Cardiac muscle cell (in vitro differentiated cells and primary cell): ENCODE measurements at places on chromosomes 4 and X. TPM values are rescaled to one million over a fixed set of nuclear protein-coding genes. Genes with fewer than 3 reads are reported as not detected.

DNA sequence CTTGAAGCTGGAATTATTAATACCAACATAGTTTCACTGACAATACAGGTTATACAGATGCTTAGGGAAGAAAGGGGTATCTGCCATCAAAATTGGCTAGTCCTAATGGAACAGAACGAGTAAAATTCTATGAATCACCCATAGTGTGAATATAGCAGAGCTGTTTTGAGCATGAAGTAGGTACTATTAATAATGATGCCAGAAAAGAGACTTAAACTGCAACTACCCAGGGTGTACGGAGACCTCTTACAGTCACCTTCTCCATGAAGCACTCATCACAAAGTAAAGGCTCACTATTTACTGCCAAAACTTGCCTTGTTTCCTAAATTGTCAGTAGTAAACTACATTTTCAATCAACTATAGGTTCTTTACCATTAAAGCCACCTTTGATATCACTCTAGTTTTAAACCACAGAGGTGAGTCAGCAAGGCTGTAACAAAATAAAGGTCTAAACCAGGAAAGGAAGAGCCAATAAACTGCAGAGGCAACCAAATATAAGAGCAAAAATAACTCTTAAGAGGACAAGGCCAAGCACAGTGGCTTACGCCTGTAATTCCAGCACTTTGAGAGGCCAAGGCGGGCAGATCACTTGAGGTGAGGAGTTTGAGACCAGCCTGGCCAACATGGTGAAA is 114.4 kb downstream of the FRYL start:
- no peaks in the 10 kb centered on the region for H3K27me3 ChIP-seq
- no peak overlapping the region for H3K4me3 ChIP-seq
- no peak for DNase-seq

GRCh38 chr4:6229671-6230501 is 29.5 kb upstream of the JAKMIP1 start:
- H3K27ac ChIP-seq, result no peak overlapping the region
- no peaks in the 10 kb centered on the region for H3K27me3 ChIP-seq
- no peaks in the 10 kb centered on the region for H3K4me1 ChIP-seq
- no peaks in the 10 kb centered on the region for H3K36me3 ChIP-seq

PALLD gene
- total RNA-seq, result 131 and 178 TPM in 2 replicates

DNA sequence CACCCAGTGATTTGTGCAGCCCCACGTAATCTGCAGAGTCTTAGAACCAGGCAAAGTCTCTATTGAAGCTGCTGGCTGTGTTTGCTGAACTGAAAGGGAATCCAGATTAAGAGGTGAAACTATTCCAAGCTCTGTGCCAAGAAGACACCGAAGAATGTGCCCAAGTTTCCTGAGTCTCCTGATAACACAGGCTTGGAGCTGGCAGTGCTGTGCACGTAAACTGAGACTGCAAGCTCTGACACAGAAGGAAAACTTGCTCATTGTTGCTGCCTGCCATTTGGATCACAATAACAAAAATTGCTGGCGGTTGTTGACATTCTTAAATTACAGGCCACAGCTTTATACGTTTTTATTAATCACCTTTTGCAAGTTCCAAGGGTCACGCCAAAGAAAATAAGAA is 60.2 kb upstream of the VCX3B start:
- H3K4me1 ChIP-seq, result peaks cover 8% of the 10 kb centered on the region
- H3K36me3 ChIP-seq, result no peaks in the 10 kb centered on the region
- no peak overlapping the region for H3K4me3 ChIP-seq
- peak; percentile 60 for DNase-seq
- H3K27ac ChIP-seq, result peak overlapping the region; percentile 44

STARD8 gene
- total RNA-seq, result 1.9 TPM in 2 replicates

RAB9B gene
- 3.4 and 5.8 TPM in 2 replicates for total RNA-seq

DNA sequence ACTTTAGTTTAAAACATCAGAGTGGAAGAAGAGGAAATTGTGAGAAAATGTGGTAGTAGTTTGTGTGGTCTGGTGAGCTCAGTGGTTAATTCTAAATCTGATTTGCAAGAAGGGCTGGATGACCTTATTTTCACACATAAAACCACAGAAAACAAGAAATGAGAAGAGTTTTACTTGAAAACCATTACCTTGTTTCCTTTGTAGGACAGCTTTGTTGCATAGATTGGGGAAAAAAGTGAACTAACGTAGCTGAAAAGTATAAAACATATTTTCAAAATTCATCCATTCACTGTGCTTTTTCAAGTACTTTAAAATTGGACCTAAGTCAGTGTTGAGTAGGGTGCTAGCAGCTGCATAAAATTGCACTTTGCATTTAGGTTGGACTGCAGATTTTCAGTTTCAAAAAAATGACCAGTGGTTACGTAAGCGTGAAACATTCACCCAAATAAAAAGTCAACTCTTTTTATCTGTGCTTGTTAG is 211.3 kb downstream of the ARHGAP10 start:
- H3K4me1 ChIP-seq, result no peaks in the 10 kb centered on the region
- no peaks in the 10 kb centered on the region for H3K36me3 ChIP-seq
- no peaks in the 10 kb centered on the region for H3K27me3 ChIP-seq

PITX2 gene
- 1.5 and 4.7 TPM in 2 replicates for total RNA-seq

AWAT2 gene
- not detected in 2 replicates for total RNA-seq

CSAG2 gene
- total RNA-seq, result not detected in 2 replicates

- H3K27me3 ChIP-seq, result peaks cover 77% of the 10 kb centered on the region
- DNase-seq, result peak; percentile 33
- no peak overlapping the region for H3K27ac ChIP-seq
- H3K4me3 ChIP-seq, result peak overlapping the region; percentile 62
- no peaks in the 10 kb centered on the region for H3K4me1 ChIP-seq
- H3K36me3 ChIP-seq, result no peaks in the 10 kb centered on the region
Measured at GRCh38 chr4:54659313-54659712, 1.6 kb downstream of the KIT start.

DNA sequence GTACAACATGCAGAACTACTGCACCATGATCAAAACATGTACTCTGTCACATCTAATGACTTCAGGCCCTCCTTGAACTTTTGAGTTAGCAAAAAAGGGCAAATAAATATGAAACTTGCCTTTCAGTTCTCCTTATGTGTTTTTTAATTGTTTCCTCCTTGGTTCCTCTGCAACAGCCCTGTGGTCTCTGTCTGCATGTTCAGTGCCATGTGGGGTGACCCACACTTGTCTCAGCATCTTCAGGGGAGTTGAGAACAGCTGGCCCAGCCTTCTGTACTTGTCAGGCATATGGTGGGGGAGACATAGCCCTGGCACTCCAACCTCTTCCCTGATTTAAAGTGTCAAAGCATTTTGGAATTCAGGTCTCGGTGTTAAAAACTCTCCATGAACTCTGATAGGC is 188.0 kb upstream of the PGRMC2 start:
- H3K36me3 ChIP-seq, result no peaks in the 10 kb centered on the region
- H3K27me3 ChIP-seq, result no peaks in the 10 kb centered on the region
- H3K27ac ChIP-seq, result no peak overlapping the region
- no peak for DNase-seq

PCDH19 gene
- total RNA-seq, result 0.60 TPM in 2 replicates

GRCh38 chr4:173333658-173334084 is 487 bp downstream of the HMGB2 start:
- DNase-seq, result peak; percentile 45
- H3K36me3 ChIP-seq, result peaks cover 34% of the 10 kb centered on the region
- H3K27me3 ChIP-seq, result no peaks in the 10 kb centered on the region
- peak overlapping the region; percentile 97 for H3K27ac ChIP-seq

DNA sequence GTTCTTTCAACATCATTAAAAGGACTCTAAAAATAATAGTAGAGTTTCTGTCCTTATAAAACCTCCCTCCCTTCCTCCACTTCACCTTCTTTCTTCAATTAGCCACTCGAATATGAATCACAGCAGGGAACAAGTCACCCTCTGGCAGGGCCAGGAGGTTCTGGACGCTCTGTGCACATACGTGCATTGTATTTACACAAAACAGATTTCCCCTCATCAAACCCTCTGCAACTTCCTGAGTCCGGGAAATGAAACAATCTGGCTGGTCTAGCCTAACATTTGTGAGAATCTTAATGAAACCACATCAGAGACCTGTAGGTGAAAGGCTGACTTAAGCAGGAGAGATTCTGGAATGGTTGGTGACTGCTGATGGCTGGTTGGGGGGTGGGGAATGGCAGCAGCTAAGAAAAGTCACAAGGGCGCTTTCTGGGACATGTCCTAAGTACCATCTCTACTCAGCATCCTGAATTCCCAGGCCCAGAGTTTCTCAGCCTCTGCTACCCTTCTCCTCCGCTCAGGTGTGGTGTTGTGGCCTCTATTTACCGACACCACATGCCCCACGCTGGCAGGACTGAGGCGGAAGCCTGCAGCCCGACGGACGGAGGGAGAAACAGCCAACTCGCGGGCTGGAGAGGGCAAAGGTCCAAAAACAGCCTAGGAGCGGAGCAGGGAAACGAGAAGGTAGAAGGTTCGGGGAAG is 1.0 kb downstream of the ZDHHC9 start:
- H3K4me1 ChIP-seq, result no peaks in the 10 kb centered on the region
- no peak overlapping the region for H3K27ac ChIP-seq
- peak overlapping the region; percentile 85 for H3K4me3 ChIP-seq
- DNase-seq, result peak; percentile 5

SCML2 gene
- 4.6 and 6.1 TPM in 2 replicates for total RNA-seq

- H3K27me3 ChIP-seq, result no peaks in the 10 kb centered on the region
- H3K27ac ChIP-seq, result no peak overlapping the region
- peak; percentile 9 for DNase-seq
- H3K36me3 ChIP-seq, result no peaks in the 10 kb centered on the region
Measured at GRCh38 chr4:185931986-185932385, 120.0 kb upstream of the SORBS2 start.

SLC9A6 gene
- total RNA-seq, result 12.0 and 13.2 TPM in 2 replicates

SYNPO2 gene
- 35.6 and 43.5 TPM in 2 replicates for total RNA-seq
